ENCODE measurements at places on chromosomes 6 and 20.

DNA sequence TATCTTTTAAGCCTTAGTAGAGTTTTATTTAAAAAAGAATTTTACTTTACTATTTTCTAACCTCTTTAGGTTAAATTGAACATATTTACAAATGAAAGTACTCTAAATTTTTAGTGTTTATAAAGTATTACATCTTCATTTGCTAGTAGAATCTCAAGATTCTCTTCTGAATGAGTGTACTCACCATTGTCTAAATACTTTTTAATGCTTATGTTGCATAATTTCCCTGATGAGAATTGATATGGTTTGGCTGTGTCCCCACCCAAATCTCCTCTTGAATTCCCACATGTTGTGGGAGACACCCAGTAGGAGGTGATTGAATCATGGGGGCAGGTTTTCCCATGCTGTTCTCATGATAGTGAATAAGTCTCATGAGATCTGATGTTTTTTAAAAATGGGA is 53.6 kb downstream of the VIP start:
- DNase-seq: no peak

GRCh38 chr6:15927531-15928225 is 201.2 kb upstream of the MYLIP start:
- DNase-seq: no peak

DNA sequence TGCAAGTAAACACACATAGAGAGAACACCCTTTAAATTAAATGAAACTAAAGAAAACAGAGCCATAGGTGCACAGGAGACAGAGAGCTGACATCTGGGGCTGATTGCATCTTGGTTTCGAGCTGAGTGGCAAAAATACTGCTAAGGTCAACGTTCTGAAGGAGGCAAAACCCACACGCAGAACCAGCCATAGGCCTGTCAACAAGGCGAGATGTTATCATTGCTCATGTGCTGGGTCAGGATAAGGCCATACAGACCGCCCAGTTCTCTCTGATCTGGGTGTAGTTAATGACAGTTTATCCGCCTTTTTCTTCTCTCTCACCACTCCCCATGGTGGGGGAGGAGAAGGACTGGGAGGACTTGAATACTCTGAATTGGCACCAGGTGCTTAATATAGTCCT is 4.5 kb upstream of the FAM110A start:
- no peak for DNase-seq

- DNase-seq: no peak
These were observed 29.7 kb downstream of the CEBPB start for GRCh38 chr20:50220093-50220893.

DNA sequence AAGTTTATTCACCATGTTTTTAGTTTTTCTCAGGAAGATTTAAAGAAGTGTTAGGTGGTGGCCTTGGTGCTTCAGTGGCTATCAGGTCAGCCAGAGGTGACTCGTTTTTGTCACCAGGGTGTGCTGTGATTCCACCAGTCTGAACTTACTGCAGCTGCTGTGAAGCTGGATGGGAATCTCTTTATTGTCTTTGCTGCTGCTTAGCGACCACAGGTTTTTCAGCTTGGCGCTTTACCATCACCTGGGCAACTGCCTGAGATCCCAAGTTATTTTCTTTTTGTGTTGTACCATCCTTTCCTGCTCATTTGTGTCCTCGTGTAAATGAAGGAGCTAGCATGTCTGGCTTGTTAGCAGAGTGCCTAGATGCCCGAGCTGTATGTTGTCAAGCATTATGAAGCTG is 146.9 kb downstream of the MACROD2 start:
- no peak for DNase-seq

DNA sequence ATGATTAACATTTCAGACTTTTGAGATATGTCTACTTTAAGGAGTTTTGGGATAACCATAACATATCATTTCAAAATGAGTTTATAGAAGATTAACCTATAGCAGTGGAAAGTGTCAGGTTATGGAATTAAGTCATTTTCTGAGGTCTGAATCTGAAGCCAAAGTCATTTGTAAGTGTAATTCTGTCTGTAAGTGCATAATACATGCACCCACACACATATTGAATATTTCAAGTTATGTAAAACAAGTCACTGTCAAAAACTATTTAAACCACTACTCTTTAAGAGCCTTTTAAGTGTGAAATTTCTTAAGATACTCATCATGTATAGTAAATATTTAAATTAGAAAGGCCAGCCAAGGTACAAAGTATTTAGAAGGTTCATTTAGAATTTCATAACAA is 115.8 kb upstream of the HMGCLL1 start:
- no peak for DNase-seq

- no peak for DNase-seq
These were observed 1.5 kb downstream of the SLC23A2 start for GRCh38 chr20:4999788-5000187.

- no peak for DNase-seq
These were observed 77.7 kb downstream of the EFHC1 start for GRCh38 chr6:52497652-52498408.

DNA sequence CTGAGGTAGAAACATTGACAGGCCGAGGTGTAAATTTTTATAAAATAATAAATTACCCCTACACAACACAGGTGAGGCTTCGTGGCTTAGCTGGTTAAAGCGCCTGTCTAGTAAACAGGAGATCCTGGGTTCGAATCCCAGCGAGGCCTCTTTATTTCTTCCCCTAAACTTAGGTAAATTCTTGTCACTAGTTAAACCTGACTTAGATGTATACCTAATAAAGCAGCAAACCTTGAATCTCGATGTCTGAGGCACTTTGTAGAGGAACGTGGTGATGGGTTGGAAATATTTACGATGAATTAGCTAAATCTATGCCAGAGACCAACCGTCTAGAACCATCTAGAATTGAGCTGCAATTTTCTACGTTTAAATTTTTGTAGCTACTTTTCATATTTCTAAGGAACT is 185.6 kb downstream of the OR2B2 start:
- no peak for DNase-seq

DNA sequence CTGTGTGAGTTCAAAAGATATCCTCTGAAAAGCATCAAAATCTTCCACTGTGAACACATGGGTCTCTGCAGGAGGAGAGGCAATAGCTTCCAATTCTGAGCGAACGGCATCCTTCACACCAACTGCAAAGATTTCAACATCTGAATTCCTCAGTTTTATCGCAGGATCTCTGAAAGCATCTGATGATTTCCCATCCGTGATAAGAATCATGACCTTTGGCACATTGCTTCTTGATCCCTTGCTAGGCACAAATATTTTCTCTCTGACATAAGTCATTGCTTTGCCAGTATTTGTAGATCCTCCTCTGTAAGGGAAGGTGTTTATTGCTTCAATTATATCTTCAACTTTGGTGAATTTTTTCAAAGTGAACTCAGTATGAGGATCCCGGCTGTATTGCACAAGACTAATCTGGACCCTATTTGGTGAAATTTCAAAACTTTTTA is 22.7 kb downstream of the COL12A1 start:
- no peak for DNase-seq

GRCh38 chr6:360764-361373 is 30.7 kb upstream of the IRF4 start:
- DNase-seq: no peak

- no peak for DNase-seq
These were observed 42.3 kb upstream of the NR2E1 start for GRCh38 chr6:108123481-108123929.

GRCh38 chr6:92864966-92865555 is 554.3 kb downstream of the EPHA7 start:
- no peak for DNase-seq

- DNase-seq: peak; percentile 71
These were observed 374.4 kb downstream of the UTRN start for GRCh38 chr6:144659202-144660182.

GRCh38 chr6:33863723-33864440 is 60.1 kb upstream of the MLN start:
- DNase-seq: no peak

DNA sequence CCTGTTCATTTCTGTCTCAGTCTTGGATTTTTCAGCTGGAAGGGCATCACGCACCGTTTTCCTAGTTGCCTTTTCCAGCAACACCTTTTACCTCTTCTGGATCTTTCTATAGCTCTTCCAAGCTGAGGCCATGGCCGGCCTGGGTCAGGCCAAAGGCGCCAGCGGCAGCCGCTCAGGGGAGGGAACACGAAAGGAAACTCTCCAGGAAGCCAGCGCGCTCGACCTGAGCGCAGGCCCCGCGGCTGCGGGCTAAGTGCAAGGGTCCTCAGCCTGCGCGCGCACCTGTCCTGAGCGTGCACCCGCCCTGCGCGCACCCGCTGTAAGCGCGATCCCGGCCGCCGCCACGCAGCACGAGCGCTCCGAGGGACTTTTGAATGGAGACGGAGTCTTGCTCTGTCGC is 43.8 kb upstream of the TMEM181 start:
- no peak for DNase-seq

DNA sequence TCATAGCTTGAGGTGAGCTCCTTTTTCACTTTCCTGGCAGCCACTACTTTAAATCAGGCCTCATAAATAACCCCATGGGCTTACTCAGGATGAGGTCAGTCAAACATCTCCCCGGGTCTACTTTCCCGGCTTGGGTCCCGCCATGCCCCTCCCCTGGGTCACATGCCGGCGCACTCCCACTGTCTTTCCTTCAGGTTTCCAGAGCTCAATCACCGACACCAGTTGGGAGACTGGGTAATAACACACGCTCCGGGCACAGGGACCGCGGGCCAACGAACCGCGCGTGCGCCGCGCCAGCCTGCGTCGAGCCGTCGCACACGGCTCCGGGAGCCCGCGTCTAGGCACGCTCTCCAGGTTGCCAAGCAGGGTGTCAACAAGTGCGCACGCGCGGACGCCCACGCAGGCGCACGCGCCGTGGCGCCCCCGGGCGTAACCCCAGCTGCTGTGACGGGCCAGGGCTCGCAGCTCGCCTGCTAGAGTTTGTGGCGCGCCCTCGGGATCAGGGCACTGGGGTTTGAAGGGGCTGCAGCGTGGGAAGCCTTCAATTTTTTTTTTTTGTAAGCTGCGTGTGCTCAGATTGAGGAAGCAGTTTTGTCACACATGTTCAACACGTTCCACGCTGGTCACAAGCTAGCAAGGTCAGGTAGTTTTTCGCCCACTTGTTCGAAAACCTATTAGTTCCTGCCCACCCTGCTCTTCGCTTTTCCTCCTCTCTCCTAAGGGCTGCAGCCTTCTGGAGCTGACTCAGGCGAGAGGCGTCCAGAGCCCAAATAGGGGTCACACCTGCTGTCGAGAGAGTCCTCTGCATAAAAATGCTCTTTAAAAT is 31.8 kb downstream of the TFAP2B start:
- no peak for DNase-seq

GRCh38 chr6:8983202-8983688 is 547.9 kb upstream of the SLC35B3 start:
- no peak for DNase-seq

DNA sequence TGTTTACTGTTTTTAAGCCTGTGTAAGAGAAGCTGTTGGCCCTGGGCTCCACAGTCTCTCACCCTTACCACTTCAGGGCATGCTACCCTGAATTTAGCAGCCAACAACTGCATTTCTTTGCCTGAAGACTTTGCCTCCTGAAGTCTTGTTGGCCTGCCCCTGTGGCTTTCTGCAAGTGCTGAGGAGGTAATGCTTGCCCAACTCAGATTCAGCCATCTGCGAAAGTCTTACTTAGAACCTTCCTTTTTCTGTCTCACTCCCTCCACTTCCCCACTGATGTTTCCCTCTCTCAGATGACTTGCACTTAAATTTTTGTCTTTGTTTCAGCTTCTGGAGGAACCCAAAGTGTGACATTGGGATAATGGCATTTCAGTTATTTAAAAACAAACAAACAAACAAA is 11.8 kb upstream of the IBTK start:
- DNase-seq: no peak

GRCh38 chr6:144406796-144407195 is 121.7 kb downstream of the UTRN start:
- no peak for DNase-seq
